ENCODE measurements at places on chromosomes 12 and 14.

- DNase-seq: no peak
Measured at GRCh38 chr12:77070800-77071449, 5.6 kb upstream of the E2F7 start.

DNA sequence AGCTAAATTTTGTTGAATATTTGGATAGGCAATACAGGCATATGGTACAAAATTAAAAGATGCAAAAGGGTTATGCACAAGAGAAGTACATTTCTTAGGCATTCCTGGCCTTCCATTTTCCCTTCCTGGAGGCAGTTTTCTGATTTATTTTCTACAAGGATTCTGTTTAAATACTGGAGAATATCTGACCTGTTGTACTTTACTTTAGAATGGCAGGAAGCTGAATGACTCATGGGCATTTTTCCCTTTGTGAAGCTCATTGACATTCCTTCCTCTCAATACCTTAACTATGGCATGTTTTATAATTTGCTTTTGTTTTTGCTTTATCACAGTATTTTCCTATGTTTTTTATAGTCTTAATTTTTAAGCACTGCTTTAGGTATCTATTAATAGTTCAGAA lies 62.7 kb downstream of the RCOR1 start:
- no peak for DNase-seq

DNA sequence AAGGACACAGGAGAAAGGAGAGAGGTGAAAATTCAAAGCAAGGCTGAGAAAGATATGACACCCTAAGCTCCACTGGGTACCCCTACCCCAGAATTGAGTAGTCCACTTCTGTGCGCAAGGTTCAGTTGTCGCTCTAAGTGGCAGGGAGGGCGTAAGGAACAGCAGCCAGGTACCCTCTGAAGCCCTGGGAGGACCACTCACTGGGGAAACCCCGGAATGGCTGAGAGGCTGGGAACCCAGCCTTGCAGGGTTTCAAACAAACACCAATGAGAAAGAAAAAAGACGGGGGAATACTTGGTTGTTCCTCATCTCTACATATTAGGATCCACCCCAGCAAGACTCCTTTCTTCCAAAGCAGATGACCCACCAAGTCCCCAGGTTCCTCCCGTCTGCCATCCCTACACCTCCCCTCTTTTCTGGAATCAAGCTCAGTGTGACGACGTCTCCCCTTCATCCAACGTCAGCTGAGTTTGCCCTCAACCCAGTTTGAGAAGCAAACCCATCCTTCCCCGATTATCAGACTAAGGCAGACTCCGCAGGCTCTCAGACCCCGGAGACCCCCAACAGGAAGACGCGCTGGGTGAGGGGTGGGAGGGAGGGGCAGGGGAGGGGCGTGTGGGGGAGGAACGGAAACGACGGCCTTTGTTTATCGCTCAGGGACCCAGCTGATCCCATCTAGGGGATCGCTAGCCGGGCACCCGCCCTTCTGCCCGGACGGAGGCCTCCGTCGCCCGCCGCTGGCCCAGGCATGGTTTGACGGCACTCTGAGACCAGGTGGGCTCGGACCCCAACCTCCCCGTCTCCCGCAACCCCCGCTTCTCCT lies 795 bp downstream of the LMBR1L start:
- no peak for DNase-seq

- no peak for DNase-seq
Measured at GRCh38 chr12:54196396-54196795, 7.6 kb upstream of the SMUG1 start.

GRCh38 chr14:95165517-95165916 lies 8.2 kb upstream of the DICER1 start:
- DNase-seq: no peak

- no peak for DNase-seq
Measured at GRCh38 chr12:3464561-3464960, 26.4 kb upstream of the PRMT8 start.

DNA sequence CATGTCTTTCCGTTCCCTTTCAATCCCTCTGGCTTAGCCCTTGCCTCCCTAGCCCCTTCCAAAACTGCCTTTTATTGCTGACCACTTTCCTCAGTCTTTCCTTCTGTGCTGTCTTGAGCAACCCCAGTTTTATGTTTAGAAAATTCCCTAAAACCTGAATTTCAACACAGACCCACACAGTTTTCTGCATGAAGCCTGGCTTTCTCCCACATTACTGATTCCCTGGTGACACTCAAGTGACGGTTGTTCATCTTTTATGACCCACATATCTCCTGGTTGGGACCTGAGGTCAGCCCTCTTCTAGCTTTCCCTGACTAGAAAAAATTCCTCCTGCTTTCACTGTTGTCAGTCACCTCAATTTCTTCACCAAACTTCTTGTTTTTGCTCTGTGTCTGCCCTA lies 21.0 kb downstream of the FGD4 start:
- no peak for DNase-seq

DNA sequence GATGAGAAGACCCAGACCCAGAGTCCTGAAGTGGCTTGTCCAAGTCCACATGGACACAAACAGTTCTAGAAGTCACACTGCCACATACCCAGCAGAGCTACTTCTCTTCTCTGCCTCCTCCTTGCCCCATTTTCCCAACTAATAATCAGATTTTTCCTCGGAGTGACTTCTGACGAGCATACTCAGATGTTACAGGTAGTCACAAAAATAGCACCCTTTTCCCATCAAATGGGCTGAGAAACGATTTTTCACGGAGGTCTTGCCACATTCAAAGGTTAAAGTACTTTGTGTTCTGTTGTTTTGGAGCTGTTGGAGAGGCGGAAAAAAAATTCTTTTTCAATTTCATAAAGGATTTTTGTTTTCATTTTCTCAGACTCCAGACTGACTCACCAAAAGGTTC lies 232.9 kb downstream of the ZFP36L1 start:
- DNase-seq: no peak

- no peak for DNase-seq
Measured at GRCh38 chr12:98456576-98457573, 58.5 kb upstream of the TMPO start.

DNA sequence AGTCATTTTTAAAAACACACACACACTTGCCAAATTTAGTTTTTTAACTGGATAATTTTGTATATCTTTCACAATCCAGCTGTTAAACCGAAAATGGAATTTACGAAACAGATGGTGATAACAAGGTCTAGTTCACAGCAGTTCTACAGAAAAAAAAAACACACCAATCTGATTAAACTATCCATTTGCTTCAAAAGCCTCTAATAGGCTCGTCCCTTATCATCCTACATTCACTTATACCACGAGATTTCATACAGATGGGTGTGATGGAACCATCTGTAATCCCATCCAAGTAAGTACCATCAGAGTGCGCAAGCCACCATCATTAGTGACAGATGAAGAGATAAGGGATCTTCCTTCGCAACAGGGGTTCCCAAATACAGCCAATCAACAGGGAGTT lies 20.1 kb downstream of the GCH1 start:
- no peak for DNase-seq

DNA sequence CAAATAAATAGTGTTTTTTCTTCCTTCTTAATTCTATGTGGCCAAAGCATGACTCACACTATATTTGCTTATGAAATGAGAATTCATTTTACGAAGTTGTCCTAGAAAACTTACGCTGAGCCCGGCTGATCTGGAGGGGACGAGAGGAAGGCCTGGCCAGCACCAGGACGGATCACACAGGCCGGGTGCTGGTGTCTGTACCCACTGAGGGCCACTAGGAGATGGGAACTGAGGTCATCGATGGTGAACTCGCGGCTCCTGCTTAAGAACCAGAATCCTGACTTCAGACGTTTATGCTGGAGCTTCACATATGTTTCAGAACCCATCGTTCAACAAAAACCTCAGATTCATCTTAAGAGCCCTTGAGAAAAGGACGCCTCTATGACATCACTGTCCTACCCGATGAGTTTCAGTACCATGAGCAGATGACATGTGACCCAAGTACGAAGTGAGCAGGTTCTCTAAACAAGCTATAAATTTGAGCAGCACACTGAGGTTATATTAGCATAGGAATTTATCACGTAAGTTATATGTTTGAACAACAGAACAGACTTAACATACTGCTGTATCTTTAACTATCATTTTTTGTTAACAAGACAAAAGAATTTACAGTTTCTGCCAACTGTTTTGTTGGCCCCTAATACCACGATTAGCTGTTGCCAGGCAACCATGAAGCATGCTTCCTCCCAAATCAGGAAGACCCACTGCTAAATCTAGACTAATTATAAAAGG lies 111.9 kb downstream of the FOXN3 start:
- no peak for DNase-seq

DNA sequence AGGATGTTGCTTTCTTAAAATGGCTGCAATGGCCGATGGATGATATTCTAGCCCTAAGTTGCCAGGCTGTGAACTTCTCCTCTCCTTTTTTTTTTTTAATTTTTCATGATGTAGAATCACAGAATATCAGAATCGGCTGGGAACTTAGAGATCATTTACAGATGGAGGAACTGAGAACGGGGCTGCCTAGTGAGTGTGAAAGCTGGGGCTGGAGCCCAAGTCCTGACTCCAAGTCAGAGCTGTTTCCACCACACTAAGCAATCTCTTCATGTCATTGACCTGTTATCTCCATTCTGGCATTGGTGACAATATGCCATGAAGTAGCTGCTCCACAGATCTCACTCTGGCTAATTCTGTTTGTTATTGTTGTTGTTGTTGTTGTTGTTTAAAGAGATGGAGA lies 121.7 kb downstream of the SLC38A1 start:
- DNase-seq: no peak

- DNase-seq: no peak
Measured at GRCh38 chr12:27915536-27915935, 57.0 kb downstream of the PTHLH start.

GRCh38 chr12:46547421-46548354 lies 175.1 kb upstream of the SLC38A2 start:
- DNase-seq: no peak

DNA sequence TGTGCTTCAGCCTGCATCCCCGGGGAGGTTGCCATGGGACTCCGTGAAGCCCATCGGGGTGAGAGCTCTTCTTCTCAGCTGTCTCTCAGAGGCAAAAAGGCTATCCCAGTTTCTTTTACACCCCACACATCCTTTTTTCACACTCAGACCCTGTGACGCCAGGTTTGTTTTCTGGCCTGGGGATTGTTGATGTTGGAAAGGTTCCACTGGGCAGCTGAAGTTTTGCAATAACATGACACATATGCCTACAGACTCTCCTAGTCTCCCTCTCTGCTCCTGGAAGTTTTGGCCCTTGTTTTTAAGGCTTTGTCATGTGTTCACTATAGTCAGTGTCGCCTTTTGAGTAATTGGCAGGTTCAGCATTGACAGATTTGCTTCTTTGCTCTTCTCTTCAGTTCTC lies 118.6 kb downstream of the SMOC1 start:
- DNase-seq: no peak

DNA sequence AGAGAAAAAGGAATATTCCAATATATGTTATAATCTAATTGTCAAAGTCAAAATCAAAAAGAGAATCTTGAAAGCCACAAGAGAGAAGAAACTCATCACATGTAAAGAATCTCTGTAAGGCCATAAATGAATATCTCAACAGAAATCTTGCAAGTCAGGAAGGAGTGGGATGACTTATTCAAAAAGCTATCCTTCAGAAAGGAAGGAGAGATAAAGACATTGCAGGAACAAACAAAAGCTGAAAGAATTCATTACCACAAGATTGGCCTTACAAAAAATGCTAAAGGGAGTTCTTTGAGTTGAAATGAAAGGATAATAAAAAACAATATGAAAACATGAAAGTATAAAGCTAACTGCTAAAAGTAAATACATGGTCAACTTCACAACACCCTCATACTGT lies 286.8 kb downstream of the LRIG3 start:
- DNase-seq: no peak

- no peak for DNase-seq
Measured at GRCh38 chr12:123939716-123940626, 32.7 kb downstream of the CCDC92 start.

DNA sequence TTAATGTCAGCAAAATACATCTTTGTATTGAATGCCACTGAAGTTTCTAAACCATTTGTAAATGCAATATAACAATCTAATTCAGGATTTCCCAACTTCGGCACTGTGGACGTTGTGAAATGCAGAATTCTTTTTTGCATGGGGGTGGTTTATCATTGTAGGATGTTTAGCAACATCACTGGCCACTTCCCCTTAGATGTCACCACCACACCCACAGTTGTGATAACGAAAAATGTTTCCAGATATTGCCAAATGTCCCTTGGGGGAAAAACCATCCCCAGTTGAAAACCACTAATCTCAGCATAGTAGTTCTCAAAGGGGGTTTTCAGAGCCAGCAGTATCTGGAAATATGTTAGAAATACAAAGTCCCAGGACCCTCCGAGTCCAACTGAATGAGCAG lies 203.3 kb downstream of the NAV3 start:
- DNase-seq: no peak

Data from anterior cingulate cortex (tissue), 58 donors.